ENCODE measurements at places on chromosomes 3 and 15.

- no peak for DNase-seq
Measured at GRCh38 chr3:67016522-67017080, 18.5 kb downstream of the KBTBD8 start.

DNA sequence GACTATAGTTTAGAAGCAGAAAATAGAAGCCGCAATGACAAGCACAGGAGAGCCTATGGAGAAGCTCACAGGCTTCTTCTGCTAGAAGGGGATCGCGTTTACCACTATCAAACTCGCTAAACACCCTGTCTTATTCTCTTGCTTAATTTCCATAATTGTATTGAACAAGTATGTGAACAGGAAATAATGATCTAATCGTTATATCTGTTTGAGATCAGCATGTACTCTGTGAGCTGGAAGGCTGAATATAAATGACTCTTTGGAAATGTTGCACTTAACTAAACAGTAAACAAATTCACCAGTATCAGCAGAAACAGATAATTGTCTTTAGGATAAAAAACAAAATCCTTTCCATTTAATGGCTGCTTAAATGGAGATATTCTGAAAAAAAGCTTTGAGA, 15.0 kb downstream of the NEK10 start:
- no peak for DNase-seq

GRCh38 chr3:45244356-45244755, 18.3 kb upstream of the TMEM158 start:
- DNase-seq: no peak

- DNase-seq: no peak
Measured at GRCh38 chr3:172189987-172190603, 150.7 kb downstream of the FNDC3B start.

DNA sequence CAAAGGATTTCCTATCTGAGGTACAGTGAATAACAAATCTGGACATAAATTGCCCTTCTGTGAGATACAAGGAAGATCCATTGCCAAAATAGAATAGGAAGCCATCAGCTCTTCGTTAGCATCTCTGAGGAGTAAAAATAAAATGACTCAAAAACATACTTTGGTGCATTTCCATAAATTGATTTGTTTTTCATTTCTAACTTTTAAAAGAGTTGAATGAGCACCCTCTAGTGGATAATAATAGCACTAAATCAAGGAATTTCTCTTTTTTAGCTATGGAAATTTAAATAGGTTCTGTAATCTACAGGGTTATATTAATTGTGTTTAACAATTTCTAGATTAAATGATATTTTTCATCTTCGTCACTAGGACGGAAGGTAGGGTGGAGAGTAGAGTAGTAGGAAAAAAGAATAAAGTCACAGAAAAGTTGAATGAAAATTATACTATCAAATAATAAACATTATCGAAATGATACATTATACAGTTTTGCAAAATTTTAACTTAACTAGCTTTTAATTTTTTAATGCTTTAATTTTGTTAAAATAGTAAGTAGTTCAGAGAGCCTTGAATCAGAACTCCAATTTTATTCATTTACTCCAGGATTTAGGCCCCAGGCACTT, 6.4 kb downstream of the NSUN3 start:
- DNase-seq: peak; percentile 6

GRCh38 chr3:190506271-190506670, 7.6 kb upstream of the IL1RAP start:
- DNase-seq: no peak

DNA sequence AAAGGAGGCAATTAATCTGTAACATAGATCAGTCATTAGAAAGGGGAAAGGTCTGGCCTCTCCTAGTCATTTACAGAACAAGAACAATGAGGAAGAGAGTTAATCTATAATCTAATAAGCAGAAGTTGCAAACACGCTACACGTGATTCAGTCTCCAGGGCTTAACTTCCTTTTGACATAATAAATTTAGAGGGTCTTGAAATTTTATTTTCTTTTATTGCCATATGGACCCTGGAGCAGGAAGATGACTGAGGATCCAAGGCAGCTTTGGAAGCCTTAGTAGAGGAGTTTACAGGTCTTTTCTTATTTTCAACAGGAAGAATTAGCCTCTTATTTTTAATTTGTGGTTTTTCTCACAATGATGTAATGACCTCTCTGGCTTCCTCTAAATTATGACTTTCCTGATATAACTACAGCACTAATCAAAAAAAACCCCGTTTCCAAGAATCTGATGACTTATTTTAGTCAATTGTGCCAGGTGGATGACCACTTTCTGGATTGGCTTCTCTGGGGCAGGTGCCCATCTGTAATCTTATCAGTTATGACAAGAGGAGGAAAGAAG, 32.2 kb downstream of the ADGRG7 start:
- DNase-seq: no peak

- no peak for DNase-seq
Measured at GRCh38 chr3:51698209-51698608, 8.7 kb upstream of the GRM2 start.

DNA sequence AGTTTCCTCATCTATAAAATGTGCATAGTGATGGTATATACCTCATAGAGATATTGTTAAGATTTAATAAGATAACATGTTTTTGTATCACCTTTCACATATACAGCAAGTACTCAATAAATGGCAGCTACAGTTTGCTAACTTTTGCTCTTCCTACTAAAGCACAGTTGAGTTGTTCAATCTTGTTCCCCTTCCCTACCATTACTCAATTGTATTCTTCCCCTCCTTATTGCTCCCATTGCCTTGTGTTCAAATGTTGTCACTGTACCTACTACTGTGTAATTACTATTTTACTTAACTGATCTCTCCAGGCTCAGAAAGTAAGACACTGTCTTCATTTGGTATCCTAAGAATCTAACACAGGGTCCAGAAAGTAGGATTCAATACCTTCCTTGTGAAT, 5.5 kb downstream of the CD47 start:
- DNase-seq: no peak

DNA sequence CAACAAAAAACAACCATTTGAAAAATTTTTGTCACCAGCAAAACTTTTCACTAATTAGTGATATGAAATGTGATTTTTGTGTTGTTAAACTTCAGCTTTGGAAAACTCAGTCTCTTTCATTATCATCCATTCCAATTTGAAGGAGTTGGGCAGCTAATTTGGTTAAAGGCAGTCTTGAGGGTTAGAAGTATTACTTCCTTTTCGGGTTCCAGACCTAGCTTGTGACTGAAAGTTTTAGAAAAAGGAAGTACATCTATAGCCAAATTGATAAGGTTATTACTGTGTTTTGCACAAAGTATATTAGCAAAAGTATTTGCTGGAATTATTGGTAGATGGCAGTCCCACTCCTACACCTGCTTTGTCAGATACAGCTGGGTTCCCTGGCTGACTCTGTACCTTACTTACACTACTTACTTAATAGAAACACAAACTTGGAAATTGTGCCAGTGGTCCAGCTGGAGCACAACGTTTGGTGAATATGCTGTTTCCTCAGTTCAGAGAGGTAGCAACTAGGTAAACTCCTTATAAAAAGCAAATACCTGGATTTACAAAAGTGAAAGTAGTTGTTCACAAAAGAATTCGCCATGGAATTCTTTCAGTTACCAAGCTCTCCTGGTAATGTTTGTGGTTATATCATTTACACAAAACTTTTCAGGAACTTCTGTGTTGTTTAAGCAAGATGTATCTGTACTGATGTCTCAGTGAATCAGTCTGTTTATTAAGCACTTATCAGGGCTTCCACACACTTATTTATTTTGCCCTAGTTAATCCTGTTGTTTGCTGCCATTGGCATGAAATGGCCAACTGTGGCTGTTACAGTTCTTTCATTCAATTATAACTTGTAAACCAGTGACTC, 31.6 kb downstream of the TIPARP start:
- no peak for DNase-seq

DNA sequence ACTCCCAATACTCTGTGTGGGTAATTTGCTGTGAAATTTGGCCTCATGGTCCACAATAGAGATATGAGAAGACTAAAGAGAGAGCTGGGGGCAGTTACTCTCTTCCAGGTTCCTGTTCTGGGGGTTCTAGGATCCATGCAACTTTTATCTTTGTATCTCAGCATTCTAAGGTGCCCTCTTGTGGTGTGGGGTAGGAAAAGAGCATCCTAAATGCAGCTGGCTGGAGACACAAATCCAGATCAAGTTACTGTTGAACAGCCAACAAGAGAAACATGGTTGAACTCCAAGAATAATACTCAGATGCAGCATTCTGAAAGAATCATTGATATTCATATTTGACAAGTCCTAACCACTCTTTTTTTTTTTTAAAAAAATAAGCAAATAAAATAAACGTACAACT, 238.2 kb downstream of the GREM1 start:
- peak; percentile 64 for DNase-seq

GRCh38 chr3:13461169-13462124, 18.7 kb upstream of the HDAC11 start:
- no peak for DNase-seq

DNA sequence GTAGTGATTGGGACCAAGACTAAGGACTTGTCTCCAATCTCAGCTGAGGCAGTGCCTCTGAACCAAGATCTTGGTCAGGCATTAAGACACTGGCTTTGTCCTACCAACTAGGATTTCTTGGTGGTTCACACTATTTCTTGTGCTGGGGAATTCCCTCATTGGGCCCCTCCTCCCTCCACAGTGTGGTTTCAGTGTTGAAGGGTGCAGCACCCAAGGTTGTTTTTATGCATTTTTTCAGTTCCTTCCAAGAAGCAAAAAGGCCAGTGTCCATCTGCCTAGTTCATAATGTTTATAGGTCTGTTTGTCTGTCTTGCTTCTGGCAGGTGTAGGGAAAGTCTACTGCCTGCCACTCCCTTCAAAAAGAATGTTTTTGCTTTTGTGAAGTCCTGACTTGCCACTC, 10.6 kb upstream of the ITPKA start:
- no peak for DNase-seq

- DNase-seq: no peak
Measured at GRCh38 chr3:13018561-13019242, 54.5 kb downstream of the IQSEC1 start.

GRCh38 chr15:87767516-87767915, 489.0 kb downstream of the NTRK3 start:
- DNase-seq: no peak

GRCh38 chr15:101820781-101821180, 8.8 kb downstream of the OR4F15 start:
- DNase-seq: no peak

- no peak for DNase-seq
Measured at GRCh38 chr15:93942269-93942694, 289.1 kb upstream of the MCTP2 start.

GRCh38 chr3:140899363-140899762, 42.3 kb upstream of the SLC25A36 start:
- DNase-seq: no peak

DNA sequence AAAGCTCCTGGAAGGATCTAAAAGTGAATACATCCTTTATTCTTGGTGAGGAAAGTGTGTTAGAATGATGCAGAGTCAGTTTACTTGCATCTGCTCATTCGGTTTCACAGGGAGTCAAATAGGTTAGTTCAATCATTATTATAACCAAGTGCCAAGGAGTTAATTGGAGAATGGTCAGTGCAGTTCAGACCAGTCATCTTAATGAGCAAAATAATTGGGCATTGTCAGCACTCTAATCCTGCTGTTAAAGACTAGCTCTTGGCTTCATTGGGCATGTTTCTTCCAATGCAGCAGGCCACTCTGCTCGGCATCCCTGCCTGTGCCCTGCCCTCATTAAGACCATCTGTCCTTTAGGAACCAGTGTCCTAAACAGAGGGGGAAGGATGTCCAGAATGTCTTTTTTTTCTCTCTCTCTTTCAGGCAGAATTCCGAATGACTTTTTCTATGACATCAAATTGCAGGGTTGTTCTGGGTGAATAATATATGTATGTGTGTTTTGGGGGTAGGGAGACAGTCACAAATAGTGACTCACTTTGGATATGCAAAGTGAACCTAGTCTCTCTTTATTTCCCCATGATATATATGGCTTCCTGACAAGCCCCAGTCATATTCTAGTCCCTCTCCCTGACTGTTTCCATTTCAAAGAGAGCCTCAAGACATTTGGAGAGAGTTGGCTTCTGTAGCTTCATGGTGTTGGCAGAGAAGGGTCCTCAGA, 205.4 kb upstream of the TRIM42 start:
- DNase-seq: no peak

DNA sequence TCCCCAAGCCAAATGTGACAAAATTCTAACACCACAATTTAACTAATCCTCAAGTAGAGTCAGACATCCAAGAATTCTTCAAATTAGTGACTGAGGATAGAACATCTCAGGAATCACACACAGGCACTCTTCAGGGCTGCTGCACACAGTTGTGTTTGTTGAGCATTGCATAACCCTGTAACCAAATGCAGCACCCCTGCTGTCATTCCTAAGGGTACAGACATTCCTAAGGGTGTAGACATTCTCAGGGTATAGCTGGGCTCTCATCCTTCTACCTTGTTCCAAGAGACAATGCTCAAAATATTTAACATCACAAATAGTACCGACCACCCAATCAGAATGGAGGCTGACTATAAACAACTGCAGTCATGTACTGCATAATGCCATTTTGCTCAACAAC, 107.1 kb upstream of the UBE2E2 start:
- no peak for DNase-seq

DNA sequence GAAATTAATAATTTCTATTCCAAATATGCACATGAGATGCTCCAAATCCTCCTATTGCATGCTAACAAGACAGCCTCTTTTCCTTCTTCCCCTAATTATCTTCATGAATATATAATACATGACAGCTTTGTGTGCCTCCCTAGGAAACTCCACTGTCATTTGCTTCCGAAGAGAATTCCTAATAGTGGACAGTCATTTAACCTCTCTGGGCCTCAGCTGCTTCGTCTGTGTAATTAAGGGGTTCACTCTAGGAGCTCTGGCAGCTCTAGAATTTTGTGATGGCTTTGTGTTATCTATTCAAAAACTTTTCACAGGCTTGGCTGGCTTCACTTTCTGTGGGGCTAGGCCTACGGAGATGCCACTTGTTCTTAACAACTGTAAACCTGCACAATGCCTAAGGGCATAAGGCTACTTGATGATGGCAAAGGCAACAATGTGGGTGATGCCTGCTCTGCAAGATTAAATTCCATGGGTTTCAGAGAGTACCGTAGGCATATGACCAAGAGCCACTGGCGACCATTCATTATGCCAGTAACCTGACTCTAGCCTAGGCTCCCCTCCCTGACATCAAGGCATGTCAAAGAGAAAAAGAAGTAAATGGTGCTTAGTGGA, 333.8 kb upstream of the UMPS start:
- no peak for DNase-seq

GRCh38 chr3:40681658-40682055, 156.9 kb downstream of the ZNF621 start:
- no peak for DNase-seq

GRCh38 chr3:124582196-124582595, 148.1 kb upstream of the UMPS start:
- DNase-seq: no peak

DNA sequence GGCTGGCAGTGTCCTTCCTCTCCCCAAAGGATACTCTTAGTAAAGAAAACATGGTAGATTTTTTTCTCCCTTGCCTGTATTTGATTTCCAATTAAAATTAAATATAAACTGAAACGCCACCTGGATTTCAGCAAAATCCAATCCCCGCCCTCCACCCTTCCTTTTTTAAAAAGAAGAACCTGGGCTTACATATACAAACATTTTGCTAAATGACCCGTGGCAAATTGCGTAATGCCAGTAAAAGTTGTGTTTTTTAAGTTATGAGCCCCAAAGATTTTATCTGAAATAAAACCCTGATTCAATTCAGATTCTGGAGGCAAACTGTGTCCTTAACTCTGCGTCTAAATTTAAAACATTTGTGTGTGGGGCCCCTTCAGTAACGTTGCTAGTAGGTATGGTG, 403.0 kb downstream of the FOXP1 start:
- DNase-seq: no peak

- DNase-seq: no peak
Measured at GRCh38 chr3:172515130-172515918, 7.9 kb downstream of the TNFSF10 start.
